ENCODE measurements at places on chromosomes 5 and 9. TPM values are rescaled to one million over a fixed set of nuclear protein-coding genes. Genes with fewer than 3 reads are reported as not detected.

DNA sequence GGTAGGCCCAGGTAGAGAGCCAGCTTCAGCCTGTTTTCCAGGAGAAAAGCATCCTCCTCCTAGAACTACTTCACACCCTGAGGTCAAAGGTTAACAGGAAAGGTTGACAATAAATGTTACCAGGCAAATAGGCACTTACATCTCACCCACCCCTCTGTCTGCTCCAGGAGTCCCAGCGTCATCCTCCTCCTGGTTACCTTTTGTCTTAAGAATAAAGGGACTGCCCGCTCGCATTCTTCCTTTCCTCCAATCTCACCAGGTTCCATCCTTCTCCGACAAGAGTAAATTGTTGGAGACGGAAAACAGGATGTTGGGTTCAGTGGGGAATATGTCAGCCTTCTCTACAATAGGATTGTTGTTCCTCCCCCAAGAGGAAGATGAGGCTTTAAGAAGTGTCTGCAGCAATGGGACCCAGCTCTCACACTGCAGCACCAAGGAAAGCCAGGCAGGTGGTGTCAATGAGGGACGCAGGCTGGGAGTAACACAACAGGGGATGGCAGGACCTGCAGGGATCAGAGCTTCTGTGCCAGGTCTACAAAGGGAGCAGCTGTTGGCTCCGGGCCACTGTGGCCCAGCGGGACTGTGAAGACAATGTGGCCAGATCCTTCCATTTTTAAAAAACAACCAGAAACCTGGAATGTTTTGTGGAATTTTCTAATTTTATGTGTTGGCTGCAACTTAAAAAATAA is 29.0 kb downstream of the FAT2 start:
- DNase-seq, result no peak
- no peaks in the 10 kb centered on the region for H3K36me3 ChIP-seq
- H3K27me3 ChIP-seq, result no peaks in the 10 kb centered on the region
- no peak overlapping the region for H3K27ac ChIP-seq

LMX1B gene
- not detected for total RNA-seq

PSMB7 gene
- 75.8 TPM for total RNA-seq

TPPP gene
- total RNA-seq, result 0.24 TPM

- H3K27ac ChIP-seq, result no peak overlapping the region
- no peaks in the 10 kb centered on the region for H3K36me3 ChIP-seq
- H3K4me3 ChIP-seq, result no peak overlapping the region
- peaks cover 2% of the 10 kb centered on the region for H3K27me3 ChIP-seq
- DNase-seq, result no peak
Observed at GRCh38 chr5:156375895-156376495, 49.0 kb downstream of the SGCD start.

DNA sequence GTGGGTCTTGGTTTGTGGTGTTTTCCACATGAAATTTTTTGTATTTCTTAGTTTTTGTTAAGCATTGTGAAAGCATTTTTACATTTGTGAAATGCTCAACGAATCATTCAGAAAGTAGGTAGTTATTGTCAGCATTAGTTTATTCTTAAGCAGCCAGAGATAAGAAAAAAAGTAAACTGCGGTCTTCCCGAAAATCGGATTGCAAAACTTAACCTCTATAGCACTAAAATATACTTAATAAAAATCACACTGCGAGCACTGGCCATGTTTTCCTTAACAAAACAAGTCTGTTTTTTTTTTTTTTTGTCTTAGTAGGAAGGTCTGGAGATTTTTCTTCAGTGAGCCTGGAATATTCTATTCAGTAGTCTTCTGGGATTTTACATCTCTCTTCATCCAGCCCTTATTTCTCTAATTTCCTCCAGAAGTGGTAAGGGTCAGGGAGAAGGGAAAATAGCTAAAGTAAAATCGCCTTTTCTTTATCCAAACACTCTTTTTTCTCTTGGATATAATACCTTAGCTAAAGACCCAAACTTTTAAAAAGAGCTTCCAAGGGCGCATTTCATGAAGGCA is 289.9 kb downstream of the DMAC1 start:
- H3K27ac ChIP-seq, result no peak overlapping the region
- no peak for DNase-seq
- no peaks in the 10 kb centered on the region for H3K4me1 ChIP-seq
- H3K36me3 ChIP-seq, result no peaks in the 10 kb centered on the region
- no peak overlapping the region for H3K4me3 ChIP-seq
- no peaks in the 10 kb centered on the region for H3K27me3 ChIP-seq
